ENCODE measurements at places on chromosomes 1 and 21. TPM values are rescaled to one million over a fixed set of nuclear protein-coding genes. Genes with fewer than 3 reads are reported as not detected.

- no peaks in the 10 kb centered on the region for H3K36me3 ChIP-seq
- DNase-seq, result no peak
- no peak overlapping the region for H3K27ac ChIP-seq
- no peak overlapping the region for H3K4me3 ChIP-seq
- no peaks in the 10 kb centered on the region for H3K4me1 ChIP-seq
These were observed 27.4 kb upstream of the COQ8A start for GRCh38 chr1:226912587-226913176.

The RPE65 gene
- total RNA-seq, result not detected

GRCh38 chr1:166870584-166870983 lies 5.5 kb downstream of the TADA1 start:
- H3K4me1 ChIP-seq, result peaks cover 19% of the 10 kb centered on the region
- no peaks in the 10 kb centered on the region for H3K36me3 ChIP-seq
- H3K27ac ChIP-seq, result no peak overlapping the region

DNA sequence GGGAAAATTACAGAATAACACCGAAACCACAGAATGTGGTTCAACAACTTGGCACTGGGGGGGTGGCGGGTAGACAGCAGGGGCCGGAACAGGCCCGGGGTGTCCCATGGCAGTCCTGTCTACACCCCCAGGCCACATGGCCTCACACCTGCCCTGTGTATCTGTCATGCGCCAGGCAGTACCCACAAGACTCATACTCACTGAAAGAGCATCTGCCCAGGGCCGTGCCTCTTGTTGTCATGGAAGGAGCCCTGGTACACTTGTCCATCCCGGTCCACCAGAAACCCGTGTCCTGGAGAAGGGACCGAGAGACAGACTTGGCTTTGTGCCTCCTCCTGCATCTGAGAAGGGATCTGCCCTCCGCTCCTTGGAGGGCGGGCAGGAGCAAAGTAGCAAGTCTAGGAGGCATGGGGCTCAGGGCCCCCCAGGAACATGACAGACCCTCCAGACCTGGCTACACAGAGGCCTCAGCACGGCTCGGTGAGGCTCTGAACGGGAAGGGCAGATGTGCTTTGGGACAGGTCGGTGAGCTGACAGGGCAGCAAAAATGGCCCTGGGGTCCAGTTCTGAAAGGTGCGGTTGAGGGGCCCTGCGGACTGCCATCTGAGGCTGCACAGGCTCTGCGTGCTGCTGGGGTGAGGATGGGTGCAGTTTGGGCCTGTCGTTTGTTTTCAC lies 5.6 kb downstream of the MORN1 start:
- H3K36me3 ChIP-seq, result no peaks in the 10 kb centered on the region
- DNase-seq, result no peak
- H3K27ac ChIP-seq, result no peak overlapping the region
- no peaks in the 10 kb centered on the region for H3K27me3 ChIP-seq
- peaks cover 16% of the 10 kb centered on the region for H3K4me1 ChIP-seq
- no peak overlapping the region for H3K4me3 ChIP-seq

The PALMD gene
- total RNA-seq, result not detected

- peak overlapping the region; percentile 93 for H3K27ac ChIP-seq
- peak overlapping the region; percentile 98 for H3K4me3 ChIP-seq
- DNase-seq, result no peak
- H3K27me3 ChIP-seq, result no peaks in the 10 kb centered on the region
- peaks cover 55% of the 10 kb centered on the region for H3K4me1 ChIP-seq
These were observed 441 bp downstream of the YARS1 start for GRCh38 chr1:32816676-32817158.

- H3K4me3 ChIP-seq, result no peak overlapping the region
- H3K27me3 ChIP-seq, result no peaks in the 10 kb centered on the region
- no peak for DNase-seq
- no peaks in the 10 kb centered on the region for H3K36me3 ChIP-seq
- no peaks in the 10 kb centered on the region for H3K4me1 ChIP-seq
- no peak overlapping the region for H3K27ac ChIP-seq
These were observed 527.5 kb downstream of the SMYD3 start for GRCh38 chr1:245979589-245979988.

DNA sequence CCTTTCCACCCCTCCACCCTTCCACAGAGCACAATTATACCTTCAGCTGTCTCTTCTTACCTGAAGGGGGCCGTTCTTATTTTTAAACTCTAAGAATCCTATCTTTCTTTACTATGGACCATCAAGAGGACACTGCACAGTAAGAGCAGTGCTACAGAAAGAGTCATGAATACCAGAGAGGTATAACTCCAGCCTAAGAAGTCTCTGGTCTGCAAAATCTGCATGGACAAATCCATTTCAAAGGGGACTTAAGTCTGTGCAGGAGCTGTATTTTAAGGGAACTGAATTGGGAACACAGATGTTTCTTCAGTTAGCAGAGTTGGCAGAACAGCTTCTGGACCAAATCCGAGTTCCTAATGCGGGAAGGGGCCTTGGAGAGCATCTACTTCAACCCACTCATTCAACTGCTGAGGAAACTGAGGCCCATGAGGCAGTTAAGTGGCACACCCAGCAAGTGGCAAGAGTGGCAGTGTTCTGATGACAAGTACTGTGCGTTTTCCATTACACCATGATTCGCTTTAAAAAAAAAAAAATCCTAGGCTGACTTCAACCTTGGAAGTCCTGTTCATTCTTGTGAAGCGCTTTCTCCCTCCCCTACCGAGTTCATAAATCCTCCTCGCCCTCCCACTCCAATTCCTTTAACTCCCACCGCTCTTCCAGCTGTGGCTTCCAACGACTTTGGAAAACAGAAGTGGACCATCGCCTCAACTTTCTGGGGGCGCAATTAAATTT lies 1.8 kb downstream of the PLPP3 start:
- no peak for DNase-seq
- H3K27me3 ChIP-seq, result peaks cover 10% of the 10 kb centered on the region
- H3K36me3 ChIP-seq, result no peaks in the 10 kb centered on the region
- H3K27ac ChIP-seq, result no peak overlapping the region
- no peaks in the 10 kb centered on the region for H3K4me1 ChIP-seq

DNA sequence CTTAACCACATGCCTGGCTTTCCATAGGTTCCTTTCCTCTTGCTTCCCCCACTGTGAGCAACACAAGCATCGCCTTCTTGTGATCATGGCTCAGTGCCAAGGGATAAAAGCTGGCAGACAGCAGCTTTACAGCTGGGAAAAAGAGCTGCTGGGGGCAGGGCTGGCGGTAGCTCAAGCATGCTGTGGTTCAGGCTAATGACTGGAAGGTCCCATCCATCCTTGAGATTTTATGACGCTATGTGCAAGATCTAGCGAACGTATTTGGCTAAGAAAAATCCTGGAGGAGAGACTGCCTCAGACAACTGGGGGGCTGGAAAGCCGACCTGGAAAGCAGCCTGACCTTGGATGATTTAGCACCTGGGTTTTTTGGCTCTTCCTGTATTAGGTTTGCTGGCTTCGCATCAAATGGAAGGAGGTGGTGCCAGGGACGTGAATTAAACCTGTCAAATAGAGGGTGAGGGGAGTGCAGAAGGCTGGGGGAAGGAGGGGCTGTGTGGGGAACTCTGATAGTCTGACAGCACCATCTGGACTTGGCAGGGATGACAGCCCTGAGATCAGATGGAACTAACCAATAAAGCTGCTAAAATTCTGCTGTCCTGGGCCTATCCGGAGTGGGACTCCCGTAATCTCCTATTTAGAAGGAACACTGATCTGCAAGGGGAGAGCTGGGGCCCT lies 34.8 kb downstream of the ZMYND12 start:
- DNase-seq, result no peak
- H3K36me3 ChIP-seq, result no peaks in the 10 kb centered on the region
- no peak overlapping the region for H3K4me3 ChIP-seq
- H3K27ac ChIP-seq, result no peak overlapping the region
- H3K27me3 ChIP-seq, result no peaks in the 10 kb centered on the region
- H3K4me1 ChIP-seq, result no peaks in the 10 kb centered on the region

- H3K27me3 ChIP-seq, result no peaks in the 10 kb centered on the region
- H3K4me1 ChIP-seq, result no peaks in the 10 kb centered on the region
- H3K27ac ChIP-seq, result no peak overlapping the region
- H3K36me3 ChIP-seq, result peaks cover 7% of the 10 kb centered on the region
- DNase-seq, result no peak
These were observed 48.9 kb upstream of the DIP2A start for GRCh38 chr21:46409641-46410406.

The GJB3 gene
- total RNA-seq, result not detected

The TSPAN2 gene
- total RNA-seq, result 2.0 TPM

DNA sequence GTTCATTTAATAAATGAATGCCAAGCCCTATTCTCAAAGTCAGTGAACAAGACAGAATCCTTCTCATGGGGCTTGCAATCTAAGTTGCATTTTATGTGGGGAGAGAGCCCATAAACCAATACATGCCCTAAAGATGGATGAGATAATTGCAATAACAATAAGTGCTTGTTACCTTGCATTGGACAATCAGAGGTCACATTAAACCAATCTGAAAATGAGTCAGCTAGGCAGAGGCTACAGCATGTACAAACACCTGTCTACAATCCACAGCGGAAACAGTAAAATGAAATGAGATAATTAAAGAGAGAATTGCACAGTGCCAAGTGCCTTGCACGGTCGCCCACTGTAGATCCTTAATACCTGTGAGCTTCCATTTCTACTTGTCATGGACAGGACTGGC lies 7.4 kb upstream of the IGFN1 start:
- H3K4me3 ChIP-seq, result no peak overlapping the region
- no peaks in the 10 kb centered on the region for H3K4me1 ChIP-seq
- DNase-seq, result no peak

The TSACC gene
- 0.53 TPM for total RNA-seq

- H3K4me1 ChIP-seq, result no peaks in the 10 kb centered on the region
- H3K4me3 ChIP-seq, result no peak within 1 kb of the TSS
- DNase-seq, result no peak
- peaks cover 39% of the 10 kb centered on the region for H3K27me3 ChIP-seq
These were observed at the start of gene SYT2 for GRCh38 chr1:202710070-202711045. SYT2 (minus strand) TSS chr1:202710454; CDS start chr1:202605772, 104,682 bp downstream.

The BMP8A gene
- 0.18 TPM for total RNA-seq

The RCC2 gene
- 156 TPM for total RNA-seq

DNA sequence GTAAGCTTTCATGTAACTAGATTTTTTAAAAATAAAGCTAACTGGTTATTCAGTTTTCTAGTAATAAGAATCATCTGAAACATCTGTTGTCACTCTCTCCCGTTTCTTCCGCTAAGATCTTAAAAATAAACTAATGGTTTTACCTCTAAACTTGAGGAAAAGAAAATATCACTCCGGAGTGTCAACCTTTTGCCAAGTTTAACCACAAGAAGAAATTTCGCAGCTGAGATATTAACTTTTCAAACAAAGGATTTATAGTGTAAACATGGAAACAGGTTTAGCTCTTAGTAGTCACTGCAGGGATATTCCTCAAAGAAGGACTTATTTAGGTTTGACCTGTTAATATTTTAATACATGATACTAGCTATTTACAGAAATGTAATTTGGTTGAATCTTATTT lies 954.9 kb downstream of the ADGRL2 start:
- H3K4me3 ChIP-seq, result no peak overlapping the region
- no peaks in the 10 kb centered on the region for H3K27me3 ChIP-seq
- no peaks in the 10 kb centered on the region for H3K36me3 ChIP-seq
- no peak for DNase-seq
- H3K4me1 ChIP-seq, result no peaks in the 10 kb centered on the region
- H3K27ac ChIP-seq, result no peak overlapping the region

The CHRM3 gene
- total RNA-seq, result not detected

GRCh38 chr1:199010492-199010891 lies 371.7 kb downstream of the PTPRC start:
- no peaks in the 10 kb centered on the region for H3K36me3 ChIP-seq
- no peak overlapping the region for H3K4me3 ChIP-seq
- H3K27ac ChIP-seq, result no peak overlapping the region
- peaks cover 21% of the 10 kb centered on the region for H3K4me1 ChIP-seq
- DNase-seq, result no peak
- H3K27me3 ChIP-seq, result no peaks in the 10 kb centered on the region

DNA sequence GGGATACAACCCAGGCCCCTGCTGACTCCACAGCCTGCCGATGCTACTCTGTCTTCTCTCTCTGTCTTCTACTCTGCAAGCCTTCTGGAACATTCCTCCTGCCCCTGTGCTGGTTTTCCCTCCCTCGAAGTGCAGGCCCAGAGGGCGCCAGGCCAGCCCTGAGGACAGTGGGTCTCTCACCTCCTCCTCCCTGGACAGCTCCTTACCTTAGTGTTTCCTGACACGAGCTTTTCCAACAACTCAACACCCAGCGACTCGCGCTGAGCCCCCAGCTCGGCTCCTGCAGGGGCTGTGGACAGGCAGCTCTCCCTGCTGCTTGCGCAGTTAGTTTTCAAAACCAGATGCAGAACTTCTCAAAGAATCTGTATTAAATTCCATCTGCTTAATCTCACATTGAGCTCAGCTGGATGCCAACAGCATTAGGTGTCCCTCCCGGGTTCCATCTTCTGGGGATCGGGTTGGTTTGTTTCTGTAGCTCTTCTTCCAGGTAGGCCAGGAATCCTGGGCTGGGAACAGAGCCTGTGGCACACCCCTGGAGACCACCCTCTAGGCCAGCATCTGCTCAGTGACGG lies 54.2 kb downstream of the PTPRU start:
- DNase-seq, result no peak
- H3K27ac ChIP-seq, result no peak overlapping the region
- no peaks in the 10 kb centered on the region for H3K36me3 ChIP-seq
- H3K4me1 ChIP-seq, result no peaks in the 10 kb centered on the region

GRCh38 chr1:151905070-151905442 lies 4.3 kb downstream of the THEM4 start:
- peaks cover 12% of the 10 kb centered on the region for H3K36me3 ChIP-seq
- H3K27me3 ChIP-seq, result no peaks in the 10 kb centered on the region
- H3K4me3 ChIP-seq, result peak overlapping the region; percentile 43
- DNase-seq, result peak; percentile 66

DNA sequence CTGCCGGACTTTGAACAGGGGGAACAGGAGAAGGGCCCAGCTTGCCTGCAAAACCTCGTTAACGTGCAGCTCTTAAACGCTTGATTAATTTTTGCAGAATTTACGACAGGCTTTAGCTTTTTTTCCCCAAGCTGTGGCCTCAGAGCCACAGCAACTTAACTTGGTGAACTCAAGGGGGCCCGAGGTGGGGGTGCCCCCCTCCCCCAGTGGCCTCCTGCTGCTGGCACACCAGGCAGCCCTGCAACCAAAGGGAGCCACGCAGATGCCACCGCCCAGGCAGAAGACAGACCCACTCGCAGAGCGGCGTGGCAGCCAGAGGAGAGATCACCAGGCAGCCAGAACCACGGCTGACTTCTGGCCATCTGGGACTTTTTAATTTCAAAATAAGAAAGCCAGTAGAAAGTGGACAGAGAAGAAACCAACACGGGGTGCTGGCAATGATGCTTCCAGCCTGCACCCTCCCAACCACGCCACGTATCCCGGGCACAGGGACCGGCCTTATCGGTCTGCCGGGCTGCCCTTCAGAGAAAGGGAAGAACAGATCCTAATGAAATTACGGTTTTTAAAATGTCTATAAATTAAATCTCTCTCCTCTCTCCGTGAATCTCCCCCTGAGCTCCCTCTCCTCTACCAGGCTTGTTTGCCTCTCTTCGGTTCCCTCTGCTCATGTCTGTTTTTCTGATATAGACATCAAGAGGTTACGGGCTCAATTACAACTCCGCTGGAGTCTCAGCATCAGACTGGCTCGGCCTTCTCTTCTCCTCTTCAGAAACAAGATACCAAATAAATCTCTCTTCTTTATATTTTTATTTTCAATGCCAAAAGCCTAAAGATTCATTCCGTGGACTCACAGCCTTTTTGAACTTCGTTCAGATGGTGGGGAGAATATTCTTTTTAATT lies 6.4 kb downstream of the CASZ1 start:
- no peak for DNase-seq
- H3K4me3 ChIP-seq, result no peak overlapping the region
- no peaks in the 10 kb centered on the region for H3K36me3 ChIP-seq
- no peaks in the 10 kb centered on the region for H3K4me1 ChIP-seq
- no peak overlapping the region for H3K27ac ChIP-seq

All from CD8-positive, alpha-beta memory T cell (primary cell).